ENCODE measurements at places on chromosomes 3 and 15.

GRCh38 chr3:112769286-112769978 is 77.2 kb downstream of the CD200R1L start:
- DNase-seq = no peak

- no peak for DNase-seq
These were observed 11.9 kb downstream of the CXCR6 start for GRCh38 chr3:45955017-45955647.

DNA sequence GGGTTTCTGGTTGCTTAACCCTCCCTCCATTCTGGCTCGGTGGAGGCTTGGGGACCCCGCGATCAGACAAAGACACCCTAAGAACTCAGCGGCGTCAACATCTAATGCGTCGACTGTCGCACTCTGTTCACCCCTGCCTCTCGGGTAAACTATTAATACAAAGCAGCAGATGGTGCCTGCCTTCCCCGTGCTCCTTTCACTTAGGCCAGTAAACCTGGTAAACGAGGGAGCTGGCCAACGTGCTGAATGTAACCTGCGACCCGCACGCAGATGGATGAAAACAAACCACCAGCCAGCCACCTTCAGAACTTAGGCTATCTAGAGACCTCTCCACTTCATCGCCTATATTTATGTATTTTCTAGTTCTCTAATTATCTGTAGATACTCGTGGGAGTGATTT is 848 bp upstream of the CADPS start:
- DNase-seq = no peak

DNA sequence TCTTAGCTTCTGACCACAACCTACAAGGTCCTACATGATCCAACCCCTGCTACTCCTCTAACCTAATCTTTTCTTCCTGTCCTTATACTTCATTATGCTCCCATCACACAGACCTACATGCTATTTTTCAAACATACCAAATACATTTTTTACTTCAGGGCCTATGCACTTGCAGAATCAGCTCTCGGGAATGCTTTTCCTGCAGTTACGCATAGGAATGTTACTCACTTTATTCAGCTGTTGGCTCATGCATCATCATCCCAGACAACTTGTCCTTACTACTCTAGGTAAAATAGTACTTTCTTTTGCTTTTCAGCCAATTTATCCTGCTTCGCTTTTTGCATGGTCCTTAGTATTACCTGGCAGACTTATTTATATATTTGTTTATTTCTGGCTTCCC is 105.6 kb downstream of the OXSM start:
- no peak for DNase-seq

GRCh38 chr3:27556887-27557286 is 72.7 kb upstream of the SLC4A7 start:
- no peak for DNase-seq

DNA sequence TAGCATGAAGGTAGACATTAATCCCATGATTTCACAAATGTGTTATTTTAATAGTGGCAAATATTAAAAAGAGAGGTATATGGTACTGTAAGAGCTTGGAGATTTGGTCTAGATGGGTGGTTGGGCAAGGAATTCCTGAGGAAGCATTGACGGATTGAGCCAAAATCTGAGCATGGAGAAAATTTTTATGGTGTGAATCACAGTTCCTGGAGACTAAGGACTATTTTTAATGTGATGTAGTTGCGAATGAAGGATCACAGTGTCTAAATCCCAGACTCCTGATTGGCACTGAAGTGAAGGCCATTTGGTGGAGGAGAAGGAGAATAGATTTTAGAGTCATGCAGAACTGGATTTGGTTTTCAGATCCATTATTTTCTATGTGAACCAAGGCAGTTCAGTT is 188.7 kb upstream of the FEZF2 start:
- no peak for DNase-seq

DNA sequence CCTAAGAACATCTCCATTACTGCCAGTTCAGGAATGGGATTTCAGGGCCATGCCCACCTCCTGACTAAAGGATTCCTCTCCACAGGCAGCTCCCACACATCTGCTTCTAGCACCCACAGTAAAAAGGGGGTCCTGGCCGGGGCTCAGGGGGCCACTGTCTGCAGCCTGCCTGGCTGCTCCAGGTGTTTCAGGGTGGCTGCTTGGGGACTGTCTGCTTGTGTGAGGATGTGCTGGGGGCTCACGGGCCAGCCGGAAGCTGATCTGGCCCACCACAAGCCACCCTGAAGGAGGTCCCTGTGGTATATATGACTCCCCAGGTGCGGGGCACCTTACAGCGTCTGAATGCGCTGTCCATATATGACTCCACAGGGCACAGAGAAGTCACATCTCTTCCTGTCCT is 135.4 kb downstream of the NSMCE3 start:
- no peak for DNase-seq

GRCh38 chr3:51887620-51888019 is 12.2 kb upstream of the IQCF5 start:
- DNase-seq = no peak

DNA sequence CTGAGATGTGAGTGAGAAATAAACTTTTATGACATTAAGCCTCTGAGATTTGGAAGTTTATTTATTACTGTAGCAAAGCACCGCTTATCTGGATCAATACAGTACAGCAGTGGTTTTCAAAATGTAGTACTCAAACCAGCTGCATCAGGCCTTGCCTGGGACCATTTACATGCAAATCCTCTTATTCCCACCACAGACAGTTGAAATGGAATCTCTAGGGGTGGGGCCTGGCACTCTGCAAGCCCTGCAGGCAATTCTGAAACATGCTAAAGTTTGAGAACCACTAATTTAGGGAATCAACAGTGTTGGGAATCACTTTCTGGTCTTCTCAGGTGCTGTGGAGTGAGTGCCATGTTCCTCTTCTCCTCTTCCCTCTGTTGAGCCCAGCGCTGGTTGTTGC is 77.8 kb upstream of the TAMM41 start:
- no peak for DNase-seq

- no peak for DNase-seq
These were observed 127.8 kb upstream of the LRRFIP2 start for GRCh38 chr3:37301980-37302708.

DNA sequence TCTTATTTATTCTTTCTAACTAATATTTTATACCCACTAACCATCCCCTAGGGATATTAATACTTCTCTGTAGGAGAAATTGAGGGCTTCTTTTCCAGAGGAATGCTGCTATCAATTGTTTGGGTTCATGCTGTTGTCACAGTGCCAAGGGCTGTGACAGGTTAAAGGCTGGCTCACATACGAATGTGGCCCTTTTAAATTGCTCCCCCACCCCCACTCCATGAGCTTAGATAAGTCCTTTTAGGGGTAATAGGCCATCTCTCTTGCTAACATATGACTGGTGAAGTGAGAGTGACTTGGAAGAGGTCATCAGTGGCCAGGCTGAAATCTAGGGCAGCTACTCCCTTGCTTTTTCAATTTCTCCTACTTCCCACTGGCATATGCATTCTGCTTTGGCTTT is 121.9 kb upstream of the DPH6 start:
- DNase-seq = no peak

GRCh38 chr3:40152482-40153133 is 156.9 kb upstream of the EIF1B start:
- DNase-seq = no peak

DNA sequence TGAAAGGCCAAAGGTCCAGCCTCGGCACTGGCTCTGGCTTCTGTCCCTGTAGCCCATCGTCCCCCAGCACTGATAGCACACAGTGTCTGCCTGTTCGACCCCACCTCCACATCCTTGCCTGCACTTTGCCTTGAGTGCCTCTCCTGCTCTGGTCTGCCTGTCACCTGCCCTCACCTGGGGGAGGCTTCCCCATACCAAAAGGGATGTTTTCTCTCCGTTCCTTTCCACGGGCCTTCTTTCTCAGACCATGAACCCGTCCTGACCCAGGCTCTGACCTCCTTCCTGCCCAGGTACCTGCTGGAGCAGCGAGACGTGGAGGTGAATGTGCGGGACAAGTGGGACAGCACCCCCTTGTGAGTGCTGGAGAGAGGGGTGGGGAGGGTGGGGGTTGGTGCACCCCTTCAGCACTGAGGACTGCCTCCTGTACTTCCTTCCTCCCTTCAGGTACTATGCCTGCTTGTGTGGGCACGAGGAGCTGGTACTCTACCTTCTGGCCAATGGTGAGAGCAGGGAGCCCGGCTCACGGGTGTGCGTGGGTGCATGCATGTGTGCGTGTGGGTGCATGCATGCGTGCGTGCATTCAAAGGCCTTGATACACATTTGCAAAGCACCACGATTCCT is 1.5 kb downstream of the ABTB1 start:
- DNase-seq = no peak

GRCh38 chr3:11465744-11466616 is 177.7 kb downstream of the VGLL4 start:
- no peak for DNase-seq

DNA sequence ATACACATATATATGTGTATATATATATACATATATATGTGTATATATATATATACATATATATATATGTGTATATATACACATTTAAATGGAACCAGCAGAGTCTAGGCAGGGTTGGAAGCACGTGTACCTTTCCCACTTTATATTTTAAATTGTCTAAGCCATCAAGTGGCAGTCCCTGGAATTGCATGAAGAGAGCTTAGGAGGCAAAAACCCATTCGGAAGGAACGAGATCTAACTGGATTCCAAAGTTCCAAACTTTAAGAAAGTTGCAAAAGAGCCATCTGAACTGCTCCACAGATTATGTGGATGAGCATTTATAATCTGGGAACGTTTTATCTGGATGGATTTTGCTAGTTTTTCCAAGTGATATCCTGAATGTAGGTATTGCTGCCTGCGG is 186.5 kb downstream of the FOXP1 start:
- no peak for DNase-seq

GRCh38 chr3:31896026-31896425 is 85.0 kb downstream of the OSBPL10 start:
- no peak for DNase-seq

DNA sequence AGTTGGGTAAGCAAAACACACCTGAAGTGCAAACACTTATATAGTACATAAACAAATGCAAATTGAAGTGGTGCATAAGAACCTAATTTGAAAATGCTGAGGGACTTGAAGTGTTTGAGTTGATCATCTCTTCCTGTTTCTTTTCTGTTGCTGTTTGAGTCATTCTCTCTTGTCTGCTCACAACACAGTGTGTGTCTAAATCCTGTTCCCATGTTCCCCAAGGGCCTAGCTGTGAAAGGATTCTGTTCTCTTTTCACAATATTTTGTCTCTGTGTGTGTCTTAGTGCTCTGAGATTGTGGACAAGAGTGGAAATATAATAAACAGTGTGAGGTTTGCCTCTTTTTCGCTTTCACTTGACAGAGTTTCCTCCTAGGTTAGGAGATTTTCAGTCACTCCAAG is 6.1 kb downstream of the CD96 start:
- DNase-seq = no peak

DNA sequence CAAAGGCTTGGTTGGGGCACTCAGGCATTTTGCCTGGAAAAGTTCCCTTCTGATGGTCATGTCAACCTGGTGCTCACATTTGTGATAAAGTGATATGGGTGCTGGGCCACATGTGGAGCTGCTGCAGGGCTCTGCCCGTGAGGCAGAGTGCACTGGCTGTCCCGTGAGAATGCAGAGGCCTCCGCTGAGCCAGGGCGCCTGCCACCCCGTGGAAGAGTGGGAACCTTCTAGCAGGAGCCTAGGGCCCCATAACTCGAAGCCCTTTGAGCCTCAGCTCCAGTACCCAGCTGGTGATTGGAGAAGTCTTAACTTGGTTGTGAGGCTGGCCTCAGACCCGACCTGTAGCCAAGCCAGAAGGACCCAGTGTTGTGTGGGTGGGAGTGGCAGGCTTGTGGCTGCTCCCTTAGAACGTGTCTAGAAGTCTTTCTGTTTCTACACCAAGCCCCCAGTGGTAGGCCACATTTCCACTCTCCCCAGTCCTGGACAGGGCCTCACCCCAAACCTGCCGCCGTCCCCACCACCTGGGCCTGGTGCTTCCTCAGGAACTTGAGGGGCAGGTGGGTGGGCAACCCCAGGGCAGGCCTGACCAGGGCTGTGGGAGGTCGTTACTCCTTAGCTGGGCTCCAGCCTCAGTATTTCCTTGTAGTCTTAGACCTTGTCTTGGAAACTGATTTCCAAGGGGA is 19.7 kb downstream of the SEC61A1 start:
- DNase-seq = no peak

- DNase-seq = no peak
These were observed 30.9 kb downstream of the PLSCR1 start for GRCh38 chr3:146513386-146514051.

DNA sequence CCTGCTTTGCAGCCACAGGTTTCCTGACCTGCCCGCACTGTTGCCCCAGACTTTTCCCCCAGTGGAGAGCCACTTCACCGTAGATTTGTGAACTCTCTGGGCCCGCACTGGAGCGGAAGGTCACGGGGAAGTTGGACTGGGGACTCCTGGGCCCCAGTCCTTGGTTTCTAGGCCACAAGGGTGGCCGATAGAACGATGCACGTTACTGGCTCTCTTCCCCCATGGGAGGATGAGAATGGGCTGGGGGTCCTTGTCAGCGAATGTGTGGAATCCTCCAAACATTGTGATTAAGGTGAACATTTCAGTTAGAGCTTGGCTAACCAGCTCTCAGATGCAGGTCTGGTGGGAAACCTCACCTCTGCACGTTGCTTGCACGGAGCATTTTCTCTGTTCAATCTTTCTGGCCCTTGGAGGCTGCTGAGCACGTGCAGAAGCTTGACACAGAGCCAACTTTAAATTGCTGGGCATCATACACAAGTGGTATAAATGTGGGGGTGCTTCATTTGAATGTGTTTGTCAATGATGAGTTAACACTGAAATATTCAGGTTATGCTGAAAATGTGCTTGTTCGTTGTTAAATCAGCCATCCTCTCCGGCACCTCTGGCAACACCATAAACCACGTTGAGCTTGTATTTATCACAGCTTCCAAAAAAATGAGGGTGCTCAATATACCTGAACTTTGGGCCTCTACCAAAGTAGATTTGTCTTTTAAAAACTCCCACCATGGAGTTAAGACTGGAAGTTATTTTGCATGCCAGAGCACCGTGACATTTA is 976 bp downstream of the DIS3L start:
- no peak for DNase-seq

- DNase-seq = no peak
These were observed 77.0 kb downstream of the NTRK3 start for GRCh38 chr15:88179562-88179961.

- DNase-seq = no peak
These were observed 25.4 kb upstream of the SPPL2A start for GRCh38 chr15:50790778-50791453.

DNA sequence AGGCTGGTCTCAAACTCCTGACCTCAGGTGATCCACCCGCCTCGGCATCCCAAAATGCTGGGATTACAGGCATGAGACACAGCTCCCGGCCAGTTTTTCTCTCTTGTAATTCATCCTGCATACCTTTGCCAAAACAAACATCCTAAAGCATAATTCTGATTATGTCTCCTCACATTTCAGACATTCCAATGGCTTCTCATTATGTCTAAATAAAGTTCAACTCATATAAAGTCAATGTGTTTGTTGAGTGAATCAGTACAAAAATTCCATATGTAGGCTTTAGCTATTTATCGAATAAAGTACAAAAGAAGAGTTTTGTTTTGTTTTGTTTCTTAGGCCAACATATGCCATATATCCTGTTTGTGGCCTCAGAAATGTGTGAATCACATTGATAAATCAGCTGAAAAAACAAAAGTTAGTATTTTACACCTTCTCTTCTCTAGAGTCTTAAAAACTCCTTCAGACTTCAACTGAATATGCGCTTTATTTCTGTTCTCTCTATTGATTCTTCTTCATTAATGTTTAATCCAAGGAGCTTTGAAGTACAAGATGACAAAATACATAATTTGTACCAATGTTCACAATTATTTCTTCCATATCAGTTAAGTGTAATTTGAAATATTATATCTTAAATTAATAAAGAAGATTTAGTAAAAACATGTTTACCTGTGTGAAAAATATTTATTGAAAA is 165.8 kb downstream of the MECOM start:
- no peak for DNase-seq

Measured in activated effector memory CD4-positive, alpha-beta T cell treated with Interleukin-2 at 50 U/mL for 16 hours (primary cell).